NCI-H187 (cell line): ENCODE measurements at places on chromosomes 4 and X.

GRCh38 chrX:40996886-40997530, 88.2 kb upstream of the USP9X start:
- no peak for DNase-seq

DNA sequence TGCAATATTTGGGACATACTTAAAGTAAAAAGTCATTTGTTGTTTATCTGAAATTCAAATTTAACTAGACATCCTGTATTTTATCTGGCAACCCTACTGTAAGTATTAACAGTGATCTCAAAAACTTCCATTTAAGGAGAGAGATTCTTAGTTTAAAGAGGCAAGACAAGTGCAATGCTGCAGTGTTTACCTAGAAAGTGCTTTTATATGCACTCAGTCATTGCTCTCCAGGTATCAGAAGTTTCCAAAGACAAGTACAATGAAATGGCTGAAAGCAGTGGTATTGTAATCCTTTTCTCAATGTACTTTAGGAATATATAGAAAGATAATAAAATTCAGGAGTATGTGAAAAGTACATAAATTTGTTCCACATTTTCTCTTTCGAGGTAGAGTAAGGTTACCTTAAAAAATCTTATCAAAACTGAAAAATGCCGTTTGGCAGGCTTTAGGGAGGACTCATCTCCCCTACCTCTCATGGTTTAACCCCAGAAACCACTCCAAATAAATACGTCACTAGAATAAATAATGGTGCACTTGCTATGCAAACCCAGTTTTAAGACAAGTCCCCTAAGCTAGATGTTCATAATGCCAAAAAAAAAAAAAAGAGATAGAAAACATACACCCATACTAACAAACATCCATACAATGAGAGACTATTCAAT, 45.7 kb downstream of the ELF2 start:
- DNase-seq, result no peak

DNA sequence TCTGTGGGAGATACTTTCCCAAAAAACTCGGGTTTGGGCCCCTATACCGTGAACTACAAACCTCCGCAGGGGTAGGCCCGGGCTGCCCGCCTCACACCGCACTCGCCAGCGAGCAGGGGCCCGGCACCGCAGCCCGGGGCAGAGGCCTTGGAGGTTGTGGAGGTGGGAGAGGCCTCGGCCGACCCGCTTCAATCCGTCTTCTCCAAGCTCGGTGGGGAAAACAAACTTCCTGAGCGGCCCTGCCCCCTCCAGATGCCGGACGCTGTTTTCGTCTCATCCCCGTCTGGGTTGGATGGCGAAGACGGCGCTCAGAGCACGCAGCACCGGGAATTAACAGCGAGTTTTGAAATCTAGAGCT, 442 bp upstream of the MCUB start:
- DNase-seq, result no peak

GRCh38 chr4:161767116-161767515, 396.7 kb downstream of the FSTL5 start:
- DNase-seq, result no peak

DNA sequence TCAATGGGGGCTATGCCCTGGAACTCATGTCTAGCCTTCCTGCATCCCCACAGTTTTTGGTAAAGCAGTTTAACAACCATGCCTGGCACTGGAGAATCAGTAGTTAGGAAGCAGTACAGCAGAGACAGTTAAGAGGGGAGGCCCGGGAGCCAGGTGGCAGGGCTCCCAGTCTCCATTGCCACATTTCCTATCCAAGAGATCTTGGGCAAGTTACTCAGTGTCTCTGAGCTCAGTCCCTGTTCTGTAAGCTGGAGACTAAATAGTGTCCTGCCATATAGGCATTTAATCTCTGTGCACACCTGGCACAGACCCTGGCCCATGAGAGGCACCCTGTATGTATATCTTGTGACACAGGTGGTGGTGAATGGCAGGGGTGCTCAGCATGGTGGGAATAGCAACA, 156.1 kb upstream of the EOLA2 start:
- no peak for DNase-seq

DNA sequence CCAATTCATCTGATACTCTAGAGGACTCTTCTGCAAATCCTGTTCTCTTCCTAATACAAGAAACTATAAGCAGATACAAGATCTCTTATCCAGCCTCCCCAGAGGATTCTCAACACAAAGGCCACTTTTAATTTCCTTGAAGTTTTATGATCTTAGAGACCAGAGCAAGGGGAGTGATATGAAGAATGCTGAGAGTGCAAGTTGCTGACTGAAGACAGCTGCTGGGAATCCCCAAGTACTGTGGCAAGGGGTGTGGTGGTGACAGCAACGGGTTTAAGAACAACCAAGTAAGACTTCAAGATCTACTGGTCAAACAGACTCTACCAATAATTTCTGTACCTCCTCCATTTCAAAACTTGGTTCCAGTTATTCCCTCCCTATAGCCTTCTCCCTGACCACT, 7.0 kb downstream of the AMMECR1 start:
- DNase-seq, result no peak

GRCh38 chr4:128385683-128386304, 98.2 kb upstream of the PGRMC2 start:
- no peak for DNase-seq

DNA sequence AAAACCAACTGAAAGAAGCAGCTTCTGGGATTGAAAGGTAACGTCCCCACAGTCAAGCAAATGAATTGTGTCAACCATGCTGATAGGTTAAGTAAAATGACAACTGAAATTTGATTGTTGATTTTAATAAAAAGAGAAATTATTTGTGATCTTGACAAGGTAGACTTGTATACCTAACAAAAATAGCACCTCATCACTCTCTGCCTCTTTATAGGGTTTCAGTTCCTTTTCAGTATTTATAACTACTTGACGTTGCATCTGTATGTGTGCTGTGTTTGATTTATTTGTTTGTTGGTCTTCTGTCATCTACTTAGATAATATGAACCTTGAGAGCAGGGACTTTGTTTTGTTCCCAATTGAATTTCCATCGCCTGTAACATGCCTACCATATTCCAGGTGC, 7.9 kb upstream of the PPP3CA start:
- DNase-seq, result no peak
